Caudate nucleus (tissue), 63 donors: ENCODE measurements at places on chromosomes 3 and 15.

DNA sequence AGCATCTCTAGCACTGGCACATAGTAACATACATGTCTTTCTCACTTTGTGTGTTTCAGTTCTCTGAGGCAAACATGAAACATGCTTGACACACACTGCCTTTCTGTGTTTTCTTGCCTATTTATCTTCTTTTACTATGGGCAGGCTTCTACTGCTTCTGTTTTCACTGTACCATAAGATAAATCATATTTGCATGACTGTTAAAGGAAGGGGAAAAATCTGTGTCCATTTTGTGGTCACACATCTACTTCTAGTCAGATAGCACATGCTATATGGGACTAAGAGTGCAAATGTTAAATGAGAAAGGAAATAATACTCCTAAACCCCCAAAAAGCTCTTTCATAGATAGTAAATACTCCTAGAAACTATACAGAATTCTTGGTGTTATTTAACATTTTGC, 386.4 kb downstream of the ZBTB20 start:
- DNase-seq = no peak

GRCh38 chr3:142568393-142569017, 10.0 kb downstream of the ATR start:
- DNase-seq = no peak

- no peak for DNase-seq
Measured at GRCh38 chr3:117939425-117940027, 1095.1 kb downstream of the IGSF11 start.

DNA sequence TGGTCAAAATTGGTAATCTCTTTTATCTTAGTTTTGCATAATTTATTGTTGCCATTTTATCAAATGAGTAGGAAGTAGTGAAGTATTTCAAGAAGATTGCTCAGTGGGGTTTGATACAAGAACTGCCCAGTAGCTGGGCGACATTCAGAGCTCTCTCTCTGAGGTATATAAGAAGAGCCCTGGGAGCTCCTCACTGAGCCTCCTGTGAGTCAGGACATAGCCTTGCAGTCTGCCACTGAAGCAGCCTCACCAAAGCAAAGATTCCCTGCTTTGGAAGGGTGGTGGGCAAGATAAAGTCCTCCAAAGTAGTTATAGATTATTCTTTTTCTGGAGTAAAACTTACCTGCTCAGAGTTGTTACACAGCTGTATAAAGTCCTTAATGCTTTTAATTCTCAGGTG, 26.1 kb downstream of the SKIL start:
- no peak for DNase-seq

DNA sequence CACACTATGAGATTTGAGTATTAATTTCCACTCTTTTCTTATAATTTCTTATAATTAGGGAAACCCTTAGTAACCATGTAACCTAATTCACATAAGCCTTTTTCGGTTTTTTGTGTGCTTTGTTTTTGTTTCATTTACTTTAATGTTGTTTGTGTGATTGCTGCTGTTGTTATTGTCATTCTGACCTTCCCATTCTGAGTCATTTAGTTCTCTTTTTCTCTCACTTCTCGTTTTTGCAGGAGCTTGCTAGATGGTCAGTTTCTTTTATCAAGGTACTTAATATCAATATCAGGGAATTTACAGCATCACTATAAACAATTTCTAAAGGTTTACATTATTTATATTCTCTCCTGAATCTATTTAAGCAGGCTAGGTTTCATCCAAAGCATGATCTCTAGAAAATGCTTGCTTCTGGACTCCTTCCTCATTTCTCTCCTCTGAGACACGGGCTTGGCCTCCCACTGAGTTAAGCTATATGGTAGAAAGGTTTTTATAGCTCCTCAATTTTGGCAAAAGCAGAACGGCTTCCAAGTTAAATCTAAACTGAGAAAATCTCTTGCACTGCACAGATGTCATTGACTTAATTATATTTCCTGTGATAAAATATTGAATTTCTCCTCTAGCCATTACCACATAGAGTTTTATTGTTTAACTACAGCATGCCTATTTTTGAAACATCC, 534.2 kb downstream of the NSUN3 start:
- DNase-seq = no peak
